Stimulated activated CD8-positive, alpha-beta memory T cell treated with anti-CD3 and anti-CD28 coated beads, Interleukin-7, amount 100 ng/mL, for 24 hours (primary cell): ENCODE measurements at places on chromosomes 12 and 14.

GRCh38 chr14:81221579-81222102 is 882 bp upstream of the GTF2A1 start:
- no peak for DNase-seq

- no peak for DNase-seq
These were observed 23.4 kb upstream of the PRIMA1 start for GRCh38 chr14:93811676-93812075.

- no peak for DNase-seq
These were observed 77.8 kb downstream of the SPPL3 start for GRCh38 chr12:120826335-120826734.

- no peak for DNase-seq
These were observed 76.1 kb upstream of the BTG1 start for GRCh38 chr12:92221656-92222315.

GRCh38 chr12:108271951-108272872 is 66.9 kb downstream of the CMKLR1 start:
- no peak for DNase-seq

DNA sequence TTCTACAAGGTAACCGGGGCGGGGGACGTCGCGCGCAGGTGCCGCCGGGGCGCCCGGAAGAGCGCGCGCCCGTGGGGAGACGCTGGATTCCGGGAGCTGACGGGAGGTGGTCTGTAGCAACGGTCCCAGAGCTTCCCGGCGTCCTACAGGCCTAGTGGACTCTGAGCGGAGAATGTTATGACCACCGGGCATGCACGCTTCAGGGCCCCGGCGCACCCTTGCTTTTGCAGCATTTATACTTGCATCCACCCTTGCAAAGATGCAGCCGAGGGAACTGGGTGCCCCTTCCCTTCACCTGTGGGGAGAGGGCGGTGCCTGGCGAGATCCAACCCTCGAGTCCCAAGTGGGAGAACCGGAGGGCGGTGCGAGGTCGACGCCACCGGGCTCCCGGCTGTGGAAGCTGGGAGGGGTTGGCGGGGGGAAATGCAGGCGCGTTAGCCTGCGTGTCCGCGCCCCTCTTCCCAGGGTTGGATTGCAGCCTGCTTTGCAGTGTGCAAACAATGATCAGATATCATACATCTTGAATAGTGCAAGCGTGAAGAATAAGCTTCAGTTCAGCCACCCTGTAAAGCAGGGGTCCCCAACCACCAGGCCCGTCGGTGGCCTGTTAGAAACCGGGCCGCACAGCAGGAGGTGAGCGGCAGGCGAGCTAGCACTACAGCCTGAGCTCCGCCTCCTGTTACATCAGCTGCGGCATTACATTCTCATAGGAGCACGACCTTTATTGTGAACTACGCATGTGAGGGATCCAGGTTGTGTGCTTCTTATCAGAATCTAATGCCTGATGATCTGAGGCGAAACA is 576 bp downstream of the ERP29 start:
- peak; percentile 39 for DNase-seq

GRCh38 chr14:21557084-21557901 is 22.6 kb downstream of the OR10G3 start:
- peak; percentile 43 for DNase-seq
